ENCODE measurements at places on chromosomes 2 and 18. TPM values are rescaled to one million over a fixed set of nuclear protein-coding genes. Genes with fewer than 3 reads are reported as not detected.

The ALPG gene
- total RNA-seq: not detected

The AGPS gene
- 43.7 TPM for total RNA-seq

The FMNL2 gene
- total RNA-seq: 25.8 TPM

The TLX2 gene
- not detected for total RNA-seq

The LYG2 gene
- not detected for total RNA-seq

The RND3 gene
- total RNA-seq: 14.0 TPM

The DSG1 gene
- not detected for total RNA-seq

The TMEM200C gene
- not detected for total RNA-seq

The HOXD3 gene
- 11.0 TPM for total RNA-seq

The XDH gene
- 40.8 TPM for total RNA-seq

The CYP1B1 gene
- 18.2 TPM for total RNA-seq

The OXER1 gene
- total RNA-seq: not detected

The ILKAP gene
- 20.4 TPM for total RNA-seq

The CRACDL gene
- total RNA-seq: 79.1 TPM

The CXCR1 gene
- total RNA-seq: 0.37 TPM

The AKAIN1 gene
- not detected for total RNA-seq

The MATN3 gene
- total RNA-seq: not detected

The KANSL3 gene
- 57.2 TPM for total RNA-seq

The CCDC141 gene
- 1.2 TPM for total RNA-seq

The CCDC148 gene
- total RNA-seq: 1.3 TPM

The UGT1A9 gene
- not detected for total RNA-seq
